ENCODE measurements at places on chromosomes 16 and 17. TPM values are rescaled to one million over a fixed set of nuclear protein-coding genes. Genes with fewer than 3 reads are reported as not detected.

The GPR179 gene
- total RNA-seq = 4.6 TPM

The ABCA5 gene
- 78.2 TPM for total RNA-seq

The NAE1 gene
- total RNA-seq = 104 TPM

The ANKRD40CL gene
- not detected for total RNA-seq

The DNAI2 gene
- total RNA-seq = 0.92 TPM

The SOX9 gene
- total RNA-seq = 22.8 TPM

The RFWD3 gene
- total RNA-seq = 11.3 TPM

The DNAH17 gene
- 0.23 TPM for total RNA-seq

The MYH8 gene
- under 0.01 TPM for total RNA-seq

The ENDOV gene
- 24.0 TPM for total RNA-seq

The KRTAP9-8 gene
- not detected for total RNA-seq

The HBQ1 gene
- total RNA-seq = 7.8 TPM

The TMC7 gene
- 5.1 TPM for total RNA-seq

The CCL14 gene
- not detected for total RNA-seq

The PRR35 gene
- total RNA-seq = not detected

The ACAP1 gene
- total RNA-seq = 0.23 TPM

The TP53TG3F gene
- not detected for total RNA-seq

The DNAJA3 gene
- 33.0 TPM for total RNA-seq

The TPSG1 gene
- total RNA-seq = not detected

The ATP1B2 gene
- total RNA-seq = 27.5 TPM

The SCNN1G gene
- 0.23 TPM for total RNA-seq

The MT1A gene
- total RNA-seq = not detected

The MOSMO gene
- total RNA-seq = 57.7 TPM
